ENCODE measurements at places on chromosomes 4 and X.

DNA sequence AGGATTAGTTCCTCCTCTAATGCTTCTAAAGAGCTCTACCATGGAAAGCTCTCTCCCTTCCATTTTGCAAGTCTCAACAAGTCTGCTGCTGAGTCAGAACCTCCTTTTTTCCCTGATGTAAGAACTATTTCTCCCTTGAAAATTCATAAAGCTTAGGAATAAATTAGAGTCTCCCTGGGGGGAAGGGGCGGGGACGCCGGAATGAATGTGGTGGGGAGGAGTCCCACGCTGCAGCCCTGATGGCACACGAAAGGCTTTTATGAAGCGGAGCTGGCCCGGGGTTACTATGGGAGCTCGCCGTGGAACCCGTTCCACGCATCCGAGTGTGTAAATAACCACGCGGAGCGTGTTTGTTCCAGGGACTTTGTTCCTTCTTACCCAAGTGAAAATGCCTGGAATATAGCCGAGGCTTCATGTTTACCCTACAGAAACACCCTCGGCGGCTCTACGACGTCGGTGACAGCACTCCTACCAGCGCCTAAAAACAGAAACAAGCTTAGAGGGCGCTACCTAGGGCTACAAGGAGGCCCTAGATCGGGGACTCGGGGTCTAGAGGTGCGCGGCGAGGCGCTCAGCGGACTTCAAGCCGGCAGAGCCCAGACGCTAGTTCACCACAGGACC is 923 bp upstream of the CPEB2 start:
- no peak for DNase-seq

GRCh38 chr4:40628888-40629287 is 776 bp downstream of the RBM47 start:
- DNase-seq = no peak

DNA sequence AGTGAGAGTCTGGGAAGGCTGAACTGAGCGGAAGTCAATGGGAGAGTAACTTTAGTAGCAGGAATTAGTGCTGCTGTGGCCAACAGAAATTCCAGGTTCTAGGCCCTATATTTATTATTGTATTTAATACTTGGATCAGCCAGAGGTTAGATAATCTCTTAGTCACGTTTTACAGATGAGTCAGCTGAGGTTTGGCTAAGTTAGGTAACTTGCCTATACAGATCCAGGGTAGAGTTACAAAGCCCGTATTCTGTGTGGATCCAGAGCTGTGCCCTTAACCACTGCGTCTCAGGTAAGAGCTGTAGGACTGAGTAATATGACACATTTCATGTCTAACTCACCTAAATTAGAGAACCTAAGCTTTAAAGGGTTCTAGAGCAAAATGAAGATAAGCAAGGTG is 20.5 kb downstream of the PSMD10 start:
- no peak for DNase-seq

- no peak for DNase-seq
Measured at GRCh38 chrX:133674726-133675470, 259.6 kb upstream of the GPC4 start.

GRCh38 chrX:10450229-10450958 is 170.0 kb downstream of the MID1 start:
- no peak for DNase-seq

GRCh38 chr4:172985552-172985951 is 183.1 kb upstream of the GALNT7 start:
- no peak for DNase-seq

DNA sequence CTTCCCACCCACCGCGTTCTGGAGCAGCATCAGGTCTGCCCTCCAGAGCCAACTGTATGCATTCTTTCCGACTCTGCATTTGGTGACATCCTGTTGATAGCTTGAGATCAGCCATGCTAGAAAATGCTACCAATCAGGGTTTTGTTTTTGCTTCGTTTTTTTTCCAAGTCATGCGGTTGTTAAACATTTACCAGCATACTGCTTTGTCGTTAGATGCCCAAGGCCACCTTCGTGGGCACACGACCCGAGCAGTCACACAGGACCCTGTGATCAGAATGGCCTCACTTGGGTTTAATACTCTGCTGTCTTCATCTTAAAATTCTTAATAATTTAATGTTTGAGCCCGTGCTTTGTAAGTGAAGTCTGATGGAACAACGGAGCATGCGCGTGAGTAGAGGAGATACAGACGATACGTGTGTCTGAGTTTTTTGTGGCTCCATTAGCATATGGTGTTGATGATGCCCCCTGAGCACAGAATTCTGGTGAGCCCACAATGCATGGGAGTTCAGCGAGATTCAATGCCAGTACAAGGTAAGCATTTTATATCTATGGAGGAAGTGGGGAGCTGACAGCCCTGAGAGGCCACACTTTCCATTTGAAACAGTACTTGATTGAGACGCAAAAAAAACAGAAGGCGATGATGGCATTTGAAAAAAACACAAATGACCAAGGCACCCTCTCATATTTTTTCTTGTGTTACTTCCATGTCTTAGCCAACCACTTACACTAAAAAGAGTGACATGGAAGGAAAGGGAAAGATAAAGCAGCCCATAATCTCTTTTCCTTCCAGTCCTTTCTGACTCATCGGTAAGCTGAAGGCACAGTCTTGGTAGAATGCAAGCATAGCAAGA is 323.6 kb downstream of the BCOR start:
- no peak for DNase-seq

- no peak for DNase-seq
Measured at GRCh38 chr4:33518856-33519255, 2725.5 kb downstream of the ARAP2 start.

DNA sequence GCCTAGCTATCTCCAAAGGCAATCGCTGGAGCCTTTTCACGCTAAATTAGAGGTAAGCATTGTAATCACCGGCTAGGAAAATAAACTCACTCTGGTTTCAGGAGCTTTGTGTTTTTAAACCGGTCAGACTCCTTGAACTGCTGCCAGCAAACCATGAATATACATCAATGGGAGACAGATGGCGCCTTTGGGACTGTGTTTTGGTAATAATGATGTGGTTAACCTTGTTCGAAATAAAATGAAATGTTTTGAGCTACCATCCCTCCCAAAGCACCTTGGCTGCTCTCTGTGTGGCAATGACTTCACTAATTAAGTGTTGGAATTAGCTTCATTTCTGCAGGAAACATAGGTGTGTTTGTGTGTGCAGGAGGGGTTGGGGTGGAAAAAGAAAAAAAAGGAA is 65.3 kb downstream of the CLNK start:
- peak; percentile 69 for DNase-seq

DNA sequence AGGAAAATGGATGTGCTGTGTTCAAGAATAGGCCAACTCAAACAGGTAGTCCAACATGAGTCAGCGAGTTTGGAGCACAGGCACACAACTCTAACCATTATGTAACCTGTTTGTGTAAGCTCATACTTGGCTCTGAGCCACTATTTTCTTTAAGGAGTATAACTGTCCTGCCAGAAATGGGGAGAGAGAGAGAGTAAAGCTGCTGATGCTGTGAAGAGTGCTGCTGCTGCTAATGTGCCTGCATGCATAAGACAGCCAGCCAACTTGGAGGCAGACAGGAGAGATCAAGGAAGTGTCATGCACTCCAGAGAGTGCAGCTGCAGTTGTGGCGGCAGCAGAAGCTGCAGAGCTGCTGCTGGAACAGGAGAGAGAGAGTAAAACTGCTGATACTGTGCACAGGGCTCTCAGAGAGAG is 11.7 kb upstream of the STATH start:
- no peak for DNase-seq

GRCh38 chr4:6695660-6696610 is 2.3 kb downstream of the S100P start:
- no peak for DNase-seq

DNA sequence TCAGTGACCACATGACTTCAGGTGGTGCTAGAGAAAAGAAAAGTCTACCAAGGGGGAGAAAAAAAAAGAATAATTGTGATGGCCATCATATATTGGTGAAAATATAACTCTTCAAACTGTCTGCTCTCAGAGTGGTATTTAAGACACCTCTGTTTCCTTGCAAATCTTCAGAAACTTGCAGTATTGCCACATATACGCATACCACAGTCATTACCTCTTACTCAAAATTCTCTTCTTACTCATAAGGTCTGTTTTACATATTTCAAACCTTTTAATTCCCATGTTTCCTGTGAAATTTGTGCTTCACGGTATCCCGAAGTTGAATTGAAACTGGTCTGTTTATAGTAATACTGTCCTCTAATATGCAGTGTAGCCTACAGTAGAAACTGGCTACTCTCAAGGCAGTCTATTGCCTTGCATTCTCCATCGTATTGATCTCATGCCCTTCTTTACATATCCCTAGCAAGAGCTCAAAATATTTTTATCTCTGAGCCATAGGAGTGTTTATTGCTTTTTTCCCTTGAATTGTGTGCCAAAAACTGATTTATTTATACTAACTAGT is 34.7 kb upstream of the LHFPL1 start:
- no peak for DNase-seq

DNA sequence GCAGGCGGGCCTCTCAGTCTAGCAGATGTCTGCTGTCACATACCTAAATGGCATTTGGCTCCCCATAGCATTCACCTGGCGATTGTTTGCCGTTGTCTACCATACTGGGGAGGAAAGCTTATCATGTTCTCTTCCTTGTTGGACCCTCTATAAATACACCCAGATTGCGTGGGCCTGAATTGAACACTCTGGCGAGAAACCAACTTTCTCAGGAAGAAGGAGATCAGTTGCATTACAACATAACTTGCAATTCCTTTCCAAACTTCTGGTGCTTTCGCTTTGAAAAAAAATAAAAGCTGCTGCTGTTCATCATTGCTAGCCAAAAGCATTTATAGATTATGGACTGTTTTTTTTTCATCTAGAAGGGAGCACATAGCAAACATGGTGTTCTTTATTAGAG is 230.0 kb upstream of the GPC4 start:
- DNase-seq = no peak

GRCh38 chr4:5635826-5636195 is 72.5 kb downstream of the EVC2 start:
- DNase-seq = no peak

- no peak for DNase-seq
Measured at GRCh38 chr4:98544818-98545414, 113.5 kb downstream of the TSPAN5 start.

GRCh38 chr4:99749445-99750391 is 66.9 kb upstream of the DAPP1 start:
- no peak for DNase-seq

- no peak for DNase-seq
Measured at GRCh38 chrX:136271300-136271699, 20.1 kb upstream of the MAP7D3 start.

GRCh38 chr4:52994567-52994966 is 132.4 kb downstream of the RASL11B start:
- no peak for DNase-seq

GRCh38 chrX:51893931-51894696 is 691 bp downstream of the MAGED1 start:
- no peak for DNase-seq

DNA sequence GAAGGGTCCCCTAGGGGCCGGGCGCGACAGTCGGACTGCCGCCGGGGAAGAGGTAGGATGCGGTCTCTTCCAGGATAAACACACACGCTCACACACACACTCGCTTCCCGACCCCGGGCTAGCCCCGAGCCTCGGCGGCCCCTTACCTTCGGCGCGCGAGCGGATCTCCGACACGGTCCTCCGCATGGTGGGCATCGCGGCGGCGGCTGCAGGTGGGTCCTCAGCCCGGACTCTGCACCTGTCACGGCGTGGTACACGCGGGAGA is 294 bp downstream of the ATP8A1 start:
- no peak for DNase-seq

GRCh38 chrX:86047174-86047935 is at the start of gene CHM:
Gene CHM (minus strand): TSS chrX:86047558. CDS start chrX:86047532, 26 bp downstream.
- DNase-seq = no peak

DNA sequence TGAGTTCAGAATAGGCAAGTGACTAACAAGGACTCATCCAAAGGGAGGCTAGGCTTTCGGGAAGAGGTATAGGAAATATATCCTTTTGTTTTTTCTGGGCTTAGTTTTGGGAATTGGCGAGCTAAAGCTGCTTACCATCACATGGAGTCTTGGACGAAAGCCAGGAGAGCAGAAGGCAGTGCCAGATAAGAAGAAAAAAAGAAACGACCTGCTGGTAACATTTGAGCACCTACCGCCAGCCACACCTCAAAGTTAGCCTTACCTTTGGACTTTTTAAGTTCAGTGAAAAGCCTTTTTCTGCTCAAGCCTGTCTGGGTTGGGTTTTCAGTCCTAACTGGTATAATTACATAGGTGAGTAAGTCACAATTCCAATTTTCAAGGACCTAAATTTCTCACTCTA is 85.1 kb upstream of the LCORL start:
- no peak for DNase-seq

DNA sequence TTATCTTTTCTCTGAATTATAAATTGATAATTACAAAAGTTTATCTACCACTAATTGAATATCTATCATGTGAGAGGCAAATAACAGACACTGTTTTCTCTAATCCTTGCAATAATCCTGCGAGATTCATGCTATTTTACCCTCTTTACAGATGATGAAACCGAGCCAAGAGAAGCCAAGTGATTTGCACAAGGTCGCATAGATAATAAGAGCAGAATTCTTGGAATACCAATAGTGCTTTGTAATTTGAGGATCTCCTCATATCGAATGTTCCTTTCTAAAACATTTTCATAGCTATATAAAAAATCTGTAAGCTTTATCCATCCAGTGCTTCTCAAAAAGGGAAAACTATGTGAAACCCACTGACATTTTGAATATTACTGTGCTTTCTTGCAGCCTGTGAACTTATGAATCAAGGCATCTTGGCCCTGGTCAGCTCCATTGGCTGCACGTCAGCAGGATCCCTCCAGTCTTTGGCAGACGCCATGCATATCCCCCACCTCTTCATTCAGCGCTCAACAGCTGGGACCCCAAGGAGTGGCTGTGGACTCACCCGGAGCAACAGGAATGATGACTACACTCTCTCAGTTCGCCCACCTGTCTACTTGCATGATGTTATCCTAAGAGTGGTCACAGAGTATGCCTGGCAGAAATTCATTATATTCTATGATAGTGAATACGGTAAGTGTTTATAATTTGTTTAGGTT is 743.8 kb upstream of the ATOH1 start:
- no peak for DNase-seq

DNA sequence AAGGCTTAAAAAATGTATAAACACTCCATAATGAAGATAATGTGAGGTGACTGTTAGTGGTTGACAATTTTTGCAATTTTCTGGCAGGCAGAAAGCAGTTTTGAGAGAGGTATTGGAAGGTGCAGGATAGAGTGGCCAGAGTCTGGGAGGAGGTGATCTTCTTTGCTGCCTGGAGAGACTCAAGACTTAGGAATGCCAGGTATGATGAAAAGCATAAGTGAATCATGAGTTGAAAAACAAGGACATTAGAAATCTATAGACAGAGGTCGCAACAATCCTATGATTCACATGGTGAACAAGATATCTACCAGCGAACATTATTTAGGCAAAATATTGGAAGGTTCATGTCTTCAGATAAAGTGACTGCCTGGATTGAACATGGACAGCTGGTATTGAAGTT is 118.5 kb downstream of the CFAP299 start:
- DNase-seq = no peak

- DNase-seq = peak; percentile 3
Measured at GRCh38 chrX:15299941-15300851, 15.2 kb downstream of the ASB11 start.

DNA sequence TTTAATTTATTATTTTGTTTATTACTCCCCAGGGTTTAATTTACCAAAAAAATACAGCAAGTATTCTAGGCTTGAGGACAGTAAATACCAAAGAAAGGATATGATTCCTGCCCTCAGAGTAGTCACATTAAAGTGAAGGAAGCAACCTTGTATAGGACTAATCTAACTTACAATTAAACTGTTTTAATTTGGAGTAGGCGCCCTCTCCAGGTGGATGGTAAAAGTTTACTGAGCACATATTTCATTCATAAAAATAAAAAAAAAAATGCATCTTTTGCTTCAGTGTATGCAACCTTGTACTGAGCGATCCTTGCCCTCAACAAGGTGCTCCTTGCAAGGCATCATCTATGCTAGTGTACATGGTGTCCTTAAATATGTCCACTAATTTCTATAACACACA is 72.0 kb upstream of the MAGEB16 start:
- DNase-seq = no peak
